ENCODE measurements at places on chromosomes 4 and X.

DNA sequence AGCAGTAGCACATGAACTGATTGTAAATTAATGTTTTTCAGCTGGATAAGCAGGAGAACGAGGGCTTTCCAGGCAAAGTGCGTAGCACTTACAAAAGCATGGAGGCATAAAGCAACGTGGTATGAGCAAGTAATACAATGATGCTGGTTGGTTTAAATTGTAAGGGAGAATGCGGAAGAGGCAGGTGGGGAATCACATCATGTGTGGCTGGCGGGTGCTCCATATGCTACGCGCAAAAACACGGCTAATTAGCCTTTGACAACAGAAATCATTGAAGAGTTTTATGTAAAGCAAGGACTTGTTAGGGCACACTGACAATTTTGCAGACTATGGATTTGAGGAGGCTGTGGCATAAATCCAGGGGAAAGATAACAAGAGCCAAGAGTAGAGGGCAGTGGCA, 14.6 kb downstream of the SYTL4 start:
- no peak for DNase-seq

DNA sequence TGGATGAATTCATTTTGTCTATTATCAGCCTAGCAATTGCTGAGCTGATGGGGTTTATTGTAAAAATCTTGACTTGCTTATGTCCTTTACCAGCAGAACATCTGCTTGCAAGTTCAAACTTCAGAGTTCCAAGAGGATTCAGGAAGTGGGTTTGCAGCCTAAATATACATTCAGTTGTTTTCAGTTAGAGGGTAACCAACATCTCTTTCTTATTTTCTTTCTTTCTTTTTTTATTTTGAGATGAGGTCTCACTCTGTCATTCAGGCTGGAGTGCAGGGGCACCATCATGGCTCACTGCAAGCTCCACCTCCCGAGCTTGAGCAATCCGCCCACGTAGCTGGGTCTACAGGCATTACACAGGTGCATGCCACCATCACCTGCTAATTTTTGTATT, 31.4 kb upstream of the FHL1 start:
- no peak for DNase-seq

DNA sequence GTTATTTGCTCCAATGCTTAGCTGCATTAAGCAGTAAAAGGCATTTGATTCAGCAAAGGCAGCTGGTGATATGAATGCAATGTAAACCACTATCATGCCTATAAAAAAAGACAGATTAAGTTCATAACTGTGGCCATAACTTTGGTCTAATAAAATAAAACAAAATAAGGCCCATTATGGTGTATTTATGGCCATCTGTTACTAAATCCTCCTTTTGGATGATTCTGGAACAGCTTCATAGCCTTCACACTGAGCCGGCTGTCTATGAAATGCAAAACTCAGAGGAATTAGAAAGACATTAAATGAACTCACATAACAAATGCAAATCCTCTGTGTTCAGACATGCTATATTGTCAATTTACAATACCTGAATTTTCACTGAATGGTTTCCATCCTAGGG, 223.7 kb upstream of the FAT4 start:
- no peak for DNase-seq

GRCh38 chr4:122889726-122890125, 32.7 kb downstream of the NUDT6 start:
- DNase-seq: no peak

DNA sequence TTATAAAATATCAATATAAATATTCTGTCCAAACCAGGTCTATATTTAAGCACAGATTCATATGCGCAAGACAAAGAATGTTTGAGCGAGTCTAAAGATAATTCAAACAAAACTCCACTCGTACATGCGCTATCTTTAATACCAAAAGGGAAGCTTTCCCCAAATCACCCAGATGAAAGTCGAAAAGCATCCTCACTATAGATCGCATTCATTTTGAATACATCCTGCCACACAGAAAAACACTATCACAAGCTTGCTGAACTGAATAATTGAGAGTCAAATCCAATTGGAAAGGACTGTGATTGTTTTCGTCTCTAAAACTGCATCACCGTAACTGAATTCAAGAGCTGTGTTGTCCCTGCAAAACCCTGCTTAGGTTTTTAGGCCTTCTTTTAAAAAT, 685 bp downstream of the TASL start:
- no peak for DNase-seq

DNA sequence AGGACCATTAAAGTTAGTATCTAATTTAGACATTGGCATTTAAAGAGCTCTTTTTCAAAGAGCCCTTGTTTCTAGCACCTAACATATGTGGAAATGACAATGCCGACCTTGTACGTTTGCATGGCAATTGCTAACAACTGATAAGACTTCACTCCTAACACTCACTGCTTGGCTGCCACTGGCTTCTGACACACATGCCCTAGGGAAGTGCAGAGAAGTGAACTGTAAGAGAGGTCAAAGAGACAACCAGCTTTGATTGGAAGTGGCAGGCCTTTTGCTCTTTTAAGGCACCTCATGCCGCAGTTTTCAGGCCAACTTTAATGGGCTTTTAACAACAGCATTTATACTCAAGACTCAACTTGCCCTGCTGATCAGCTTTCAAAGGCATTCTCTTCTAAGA, 158.4 kb downstream of the RAB28 start:
- no peak for DNase-seq

GRCh38 chr4:81499840-81500239, 28.1 kb upstream of the RASGEF1B start:
- no peak for DNase-seq

GRCh38 chr4:54104907-54105306, 4.9 kb downstream of the GSX2 start:
- no peak for DNase-seq

DNA sequence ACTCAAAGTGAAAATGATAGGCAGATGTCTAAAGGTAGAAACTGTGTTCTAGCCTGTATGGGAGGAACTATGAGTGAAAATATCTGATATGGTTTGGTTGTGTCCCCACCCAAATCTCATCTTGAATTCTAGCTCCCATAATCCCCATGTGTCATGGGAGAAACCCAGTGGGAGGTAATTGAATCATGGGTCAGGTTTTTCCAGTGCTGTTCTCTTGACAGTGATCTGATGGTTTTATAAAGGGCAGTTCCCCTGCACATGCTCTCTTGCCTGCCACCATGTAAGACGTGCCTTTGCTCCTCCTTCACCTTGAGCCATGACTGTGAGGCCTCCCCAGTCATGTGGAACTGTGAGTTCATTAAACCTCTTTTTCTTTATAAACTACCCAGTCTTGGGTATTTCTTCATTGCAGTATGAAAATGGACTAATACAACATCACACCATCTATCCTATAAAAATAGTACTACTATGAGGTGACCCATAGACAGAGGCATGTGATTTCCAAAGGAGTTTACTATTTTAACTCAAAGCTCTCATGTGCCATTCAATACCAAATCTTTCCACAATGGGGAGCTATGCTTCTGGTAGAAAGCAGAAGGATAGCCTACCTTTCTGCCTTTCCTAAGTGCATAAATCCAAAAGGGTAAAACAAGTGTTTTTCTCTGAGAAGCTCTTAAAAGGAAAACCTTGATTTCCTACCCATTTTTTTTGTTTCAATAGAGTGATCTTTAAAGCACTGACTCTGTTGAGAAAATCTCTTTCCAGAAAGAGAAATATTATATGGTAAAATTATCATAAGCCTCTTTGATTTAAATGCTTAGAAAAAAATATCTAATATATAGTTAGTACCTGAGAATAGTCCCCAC, 38.8 kb downstream of the SEC31A start:
- no peak for DNase-seq

- no peak for DNase-seq
Measured at GRCh38 chr4:25663781-25664180, 8.1 kb downstream of the SLC34A2 start.

- no peak for DNase-seq
Measured at GRCh38 chrX:85052636-85053343, 49.1 kb downstream of the APOOL start.

DNA sequence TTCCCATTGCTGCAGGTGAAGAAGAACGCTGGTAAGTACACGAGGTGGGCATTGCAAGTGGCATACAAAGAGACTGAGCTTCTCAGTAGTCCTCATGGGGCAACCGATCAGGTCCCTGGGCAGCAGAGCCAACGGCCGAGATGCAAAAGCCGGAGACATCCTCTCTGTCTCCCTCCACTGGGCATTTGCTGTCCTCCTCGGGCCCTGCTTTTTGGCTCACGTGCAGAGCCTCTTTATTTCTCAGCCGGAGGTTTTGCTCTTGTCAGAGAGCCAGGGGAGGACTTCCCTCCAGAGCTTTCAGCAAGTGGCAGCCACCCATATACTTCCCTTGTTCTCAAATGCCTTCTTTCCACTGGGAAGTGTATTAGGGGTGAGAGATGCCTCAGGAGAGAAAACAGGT, 18.0 kb downstream of the STARD8 start:
- no peak for DNase-seq

GRCh38 chr4:74667438-74667837, 126.9 kb downstream of the BTC start:
- DNase-seq: no peak

GRCh38 chr4:87849612-87850011, 16.8 kb downstream of the MEPE start:
- no peak for DNase-seq

- no peak for DNase-seq
Measured at GRCh38 chr4:40206426-40206825, 9.6 kb downstream of the RHOH start.

- DNase-seq: no peak
Measured at GRCh38 chr4:119525005-119525749, 103.4 kb downstream of the PDE5A start.

Data from effector memory CD4-positive, alpha-beta T cell (primary cell).